CD4-positive, alpha-beta T cell treated with Interleukin-10 for 1 hour (primary cell): ENCODE measurements at places on chromosomes 12 and 14.
A peak's percentile ranks its signal among the peaks of the same experiment; 100 is the strongest.

- no peak for DNase-seq
Measured at GRCh38 chr14:54197369-54197768, 199.4 kb upstream of the CDKN3 start.

GRCh38 chr12:10652192-10652591 is 21.7 kb downstream of the STYK1 start:
- DNase-seq, result no peak

GRCh38 chr14:100467939-100468338 is 119.3 kb downstream of the BEGAIN start:
- DNase-seq, result no peak

DNA sequence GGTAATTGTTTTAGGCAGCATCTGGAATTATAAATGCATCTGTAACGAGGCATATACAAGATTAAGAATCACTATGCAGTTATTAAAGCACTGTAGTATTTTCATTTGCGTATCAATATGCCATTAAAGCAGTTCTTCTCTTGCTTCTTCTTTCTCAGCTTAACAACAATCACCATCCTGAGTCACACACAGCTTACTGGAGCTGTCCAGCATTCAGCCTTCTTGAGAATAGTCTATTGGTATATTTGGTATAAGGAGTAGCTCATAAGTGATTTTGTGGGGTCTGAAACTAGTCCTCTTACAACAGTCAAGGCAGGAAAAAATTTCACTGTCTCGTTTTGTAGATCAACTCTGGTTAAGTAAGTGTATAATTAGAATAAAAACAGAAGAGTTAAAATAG is 523.0 kb upstream of the FOXG1 start:
- DNase-seq, result no peak

- DNase-seq, result no peak
Measured at GRCh38 chr14:41805633-41806032, 199.0 kb downstream of the LRFN5 start.

GRCh38 chr14:102485693-102486512 is 23.7 kb downstream of the ANKRD9 start:
- DNase-seq, result no peak

GRCh38 chr12:45688183-45688582 is 41.3 kb upstream of the ARID2 start:
- DNase-seq, result no peak

- DNase-seq, result peak; percentile 58
Measured at GRCh38 chr12:48917857-48918537, 7.3 kb downstream of the FKBP11 start.

DNA sequence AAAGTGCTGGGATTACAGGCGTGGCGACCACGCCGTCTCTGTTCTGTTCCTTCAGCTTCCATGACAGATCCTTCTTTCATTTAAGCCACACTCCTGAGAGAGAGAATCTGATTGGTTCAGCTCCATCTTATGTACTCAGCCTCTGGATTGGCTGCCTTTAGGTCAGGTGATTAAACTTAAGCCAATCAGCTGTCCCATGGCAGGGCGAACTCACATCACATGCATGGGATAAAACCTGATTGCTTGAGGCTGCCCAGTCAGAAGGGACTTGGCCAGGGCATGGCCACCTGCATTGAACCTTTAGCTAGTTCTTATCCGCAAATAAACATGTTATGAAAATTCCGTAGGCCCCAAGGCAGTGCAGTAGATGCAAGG is 274.2 kb downstream of the SUDS3 start:
- no peak for DNase-seq

GRCh38 chr12:26017484-26018211 is 59.2 kb downstream of the RASSF8 start:
- no peak for DNase-seq

GRCh38 chr14:94157197-94157596 is 16.9 kb upstream of the PPP4R4 start:
- no peak for DNase-seq

DNA sequence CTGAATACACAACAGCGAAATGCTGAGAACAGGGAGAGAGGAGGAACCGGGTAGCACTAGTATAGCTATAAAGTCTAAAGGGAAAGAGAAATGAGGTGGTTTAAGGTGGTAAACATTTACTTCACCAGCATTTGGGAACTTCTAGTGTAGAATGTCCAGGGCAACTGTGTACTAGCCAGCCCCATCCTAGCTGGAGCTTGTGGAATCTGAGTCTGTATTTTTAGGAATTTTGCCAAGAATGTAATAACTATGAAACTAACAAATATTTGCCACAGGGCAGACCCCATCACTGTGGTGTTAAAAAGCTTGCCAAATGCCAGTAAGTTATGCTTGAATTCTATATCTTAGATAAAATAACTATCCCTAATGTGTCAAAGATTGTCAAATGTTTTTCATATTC is 398.9 kb upstream of the MIS18BP1 start:
- DNase-seq, result no peak
